ENCODE measurements at places on chromosomes 3 and 15. TPM values are rescaled to one million over a fixed set of nuclear protein-coding genes. Genes with fewer than 3 reads are reported as not detected.

DNA sequence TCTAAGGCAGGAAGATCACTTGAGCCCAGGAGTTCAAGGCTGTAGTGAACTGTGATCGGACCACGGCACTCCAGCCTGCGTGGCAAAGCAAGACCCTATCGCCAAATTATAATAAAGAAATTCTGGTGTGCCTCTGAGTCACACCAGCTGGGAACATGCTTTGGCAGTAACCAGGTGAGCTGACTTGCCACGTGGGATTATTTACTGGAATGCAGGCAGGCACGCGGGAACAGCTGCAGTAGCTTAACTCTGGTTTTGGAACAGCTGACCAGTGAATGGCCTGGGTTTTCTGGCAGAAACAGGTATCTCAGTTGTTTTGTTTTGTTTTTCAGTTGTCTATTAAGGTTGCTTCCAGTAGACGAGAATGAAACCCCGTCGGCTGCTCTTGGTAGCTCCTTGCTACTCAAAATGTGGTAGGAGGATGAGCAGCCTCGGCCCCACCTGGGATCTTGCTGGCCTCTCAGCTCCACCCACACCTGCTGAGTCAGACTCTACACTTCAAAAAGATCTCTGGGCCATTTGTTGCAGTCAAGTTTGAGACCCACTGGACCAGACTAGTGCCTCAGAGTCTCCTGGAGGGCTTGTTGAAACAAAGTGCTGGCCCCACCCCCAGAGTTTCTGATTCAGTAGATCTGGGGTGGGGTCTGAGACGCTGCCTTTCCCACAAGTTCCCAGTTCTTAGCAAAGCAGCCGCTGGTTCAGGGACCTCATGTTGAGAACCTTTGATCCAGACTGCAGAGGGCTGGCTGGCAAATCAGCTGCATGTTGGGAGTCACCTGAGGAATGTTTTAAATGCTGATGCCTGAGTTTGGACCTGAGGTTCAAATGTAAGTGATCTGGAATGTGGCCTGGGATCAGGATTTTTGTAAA lies 26.6 kb downstream of the IDH2 start:
- H3K4me1 ChIP-seq: no peaks in the 10 kb centered on the region
- H3K4me3 ChIP-seq: no peak overlapping the region
- H3K27me3 ChIP-seq: no peaks in the 10 kb centered on the region
- no peak overlapping the region for H3K27ac ChIP-seq

DNA sequence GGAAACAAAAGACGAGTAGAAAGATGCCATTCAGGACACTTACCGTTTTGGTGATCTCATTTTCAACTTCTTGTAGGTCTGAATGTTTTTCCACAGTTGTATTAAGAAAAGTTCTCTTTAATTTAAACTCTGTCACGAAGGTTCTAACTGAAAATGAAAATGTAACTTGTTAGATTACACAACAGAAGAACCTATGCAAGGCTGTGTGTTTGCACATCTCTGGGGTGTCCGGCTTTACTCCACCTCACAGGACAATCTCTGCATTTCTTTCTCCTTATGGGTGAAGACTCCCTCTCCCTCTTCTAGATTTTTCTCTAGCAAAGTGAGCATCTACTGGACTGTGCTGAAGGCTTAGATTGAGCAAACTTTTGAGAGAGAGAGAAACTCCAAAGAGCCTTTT lies 50.6 kb downstream of the HEG1 start:
- H3K27me3 ChIP-seq: no peaks in the 10 kb centered on the region
- H3K4me3 ChIP-seq: no peak overlapping the region
- no peak overlapping the region for H3K27ac ChIP-seq

GRCh38 chr15:59946084-59946483 lies 58.0 kb upstream of the FOXB1 start:
- H3K36me3 ChIP-seq: no peaks in the 10 kb centered on the region
- no peaks in the 10 kb centered on the region for H3K27me3 ChIP-seq
- no peak overlapping the region for H3K27ac ChIP-seq

DNA sequence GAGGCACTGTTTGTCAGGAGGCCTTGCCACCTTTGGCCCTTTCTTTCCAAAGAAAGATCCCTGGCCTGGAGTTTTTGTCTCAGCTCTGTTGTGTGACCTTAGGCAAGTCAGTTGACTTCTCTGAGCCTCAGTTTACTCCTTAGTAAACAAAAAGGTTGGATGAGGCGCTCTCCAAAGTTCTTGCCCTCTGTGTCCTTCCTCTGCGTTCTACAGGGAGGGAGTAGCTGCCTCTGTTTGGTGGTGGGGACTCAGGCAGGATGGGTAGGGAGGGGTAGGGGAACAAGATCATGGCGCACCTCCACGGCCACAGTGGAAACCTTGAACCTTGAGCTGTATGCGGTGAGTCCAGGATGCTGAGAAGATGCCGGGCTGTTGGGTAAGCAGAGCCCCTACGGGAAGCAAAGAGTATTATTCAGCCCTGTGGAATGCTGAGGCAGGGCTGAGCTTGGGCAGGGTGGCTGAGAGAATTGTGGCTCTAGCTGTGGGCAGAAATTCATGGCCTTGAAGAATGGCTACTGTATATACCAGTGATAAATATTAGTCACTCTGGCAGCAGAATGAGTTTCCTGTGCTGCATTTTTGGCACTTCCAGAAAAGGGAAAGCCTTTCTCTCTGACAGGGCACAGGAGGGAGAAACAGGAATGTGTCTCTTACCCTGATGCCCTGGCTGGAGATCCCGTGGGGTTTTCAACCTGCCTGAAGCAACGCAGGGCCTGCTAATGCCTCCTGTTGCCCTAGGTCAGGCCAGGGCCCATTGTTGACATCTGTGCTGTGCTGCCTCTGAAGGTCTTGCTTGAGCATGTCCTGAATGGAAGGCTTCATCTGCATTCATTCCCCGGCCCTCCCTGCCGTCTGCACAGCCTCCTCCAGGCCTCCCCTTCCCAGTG lies 39.9 kb downstream of the SMAD3 start:
- no peak overlapping the region for H3K4me3 ChIP-seq
- H3K4me1 ChIP-seq: peaks cover 74% of the 10 kb centered on the region
- peak; percentile 96 for DNase-seq
- H3K36me3 ChIP-seq: 0 out of 2 replicates have a peak, but pooled peaks cover 18% of the 10 kb centered on the region
- H3K27me3 ChIP-seq: no peaks in the 10 kb centered on the region
- H3K27ac ChIP-seq: peak overlapping the region; percentile 100

- H3K4me3 ChIP-seq: no peak overlapping the region
- H3K27me3 ChIP-seq: no peaks in the 10 kb centered on the region
- H3K27ac ChIP-seq: no peak overlapping the region
- H3K36me3 ChIP-seq: no peaks in the 10 kb centered on the region
- no peaks in the 10 kb centered on the region for H3K4me1 ChIP-seq
These were observed 27.6 kb upstream of the FAM3D start for GRCh38 chr3:58693940-58694850.

DNA sequence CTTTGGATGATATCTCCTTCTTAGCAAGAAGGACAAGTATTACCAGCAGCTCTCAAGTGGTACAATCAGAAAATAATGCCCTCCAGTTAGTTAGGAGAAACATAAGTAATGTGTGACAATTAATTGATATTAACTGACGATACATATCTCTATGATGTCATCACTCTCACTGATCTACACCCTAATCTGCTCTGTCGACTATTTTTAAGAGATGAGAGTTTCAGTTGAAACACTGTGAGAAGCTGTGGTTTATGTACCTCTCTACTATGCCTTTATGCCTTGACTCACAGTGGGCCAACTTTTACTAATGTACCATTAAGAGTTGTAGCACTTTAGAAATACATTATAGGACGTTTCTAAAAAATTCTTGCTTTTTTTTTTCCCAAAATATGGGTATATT lies 8.6 kb downstream of the CEP152 start:
- 0 out of 2 replicates have a peak, but pooled peaks cover 3% of the 10 kb centered on the region for H3K36me3 ChIP-seq
- DNase-seq: no peak
- no peak overlapping the region for H3K27ac ChIP-seq
- H3K4me3 ChIP-seq: no peak overlapping the region

GRCh38 chr3:188646592-188646991 lies 492.6 kb downstream of the LPP start:
- H3K36me3 ChIP-seq: no peaks in the 10 kb centered on the region
- DNase-seq: no peak
- H3K27ac ChIP-seq: no peak overlapping the region
- no peaks in the 10 kb centered on the region for H3K27me3 ChIP-seq
- H3K4me1 ChIP-seq: no peaks in the 10 kb centered on the region

DNA sequence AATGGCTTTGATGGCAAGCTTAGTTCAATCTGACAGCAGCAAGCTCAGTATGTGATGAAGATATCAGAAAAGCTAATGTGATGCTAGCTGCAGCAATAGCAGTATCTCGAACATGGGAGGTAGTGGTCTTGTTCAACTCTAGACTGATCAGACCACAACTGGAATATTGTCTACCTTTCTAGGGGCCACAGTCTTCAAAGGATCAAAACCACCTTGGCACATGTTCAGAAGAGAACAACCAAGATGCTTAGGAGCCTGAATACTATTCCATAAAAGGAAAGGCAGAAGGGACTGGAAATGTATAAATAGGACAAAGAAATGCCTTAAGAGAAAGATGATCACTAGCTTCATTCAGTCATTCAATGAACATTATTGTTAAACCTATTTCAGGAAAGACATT lies 2.3 kb downstream of the C3orf70 start:
- no peak overlapping the region for H3K27ac ChIP-seq
- no peaks in the 10 kb centered on the region for H3K36me3 ChIP-seq
- no peak overlapping the region for H3K4me3 ChIP-seq
- H3K4me1 ChIP-seq: no peaks in the 10 kb centered on the region

DNA sequence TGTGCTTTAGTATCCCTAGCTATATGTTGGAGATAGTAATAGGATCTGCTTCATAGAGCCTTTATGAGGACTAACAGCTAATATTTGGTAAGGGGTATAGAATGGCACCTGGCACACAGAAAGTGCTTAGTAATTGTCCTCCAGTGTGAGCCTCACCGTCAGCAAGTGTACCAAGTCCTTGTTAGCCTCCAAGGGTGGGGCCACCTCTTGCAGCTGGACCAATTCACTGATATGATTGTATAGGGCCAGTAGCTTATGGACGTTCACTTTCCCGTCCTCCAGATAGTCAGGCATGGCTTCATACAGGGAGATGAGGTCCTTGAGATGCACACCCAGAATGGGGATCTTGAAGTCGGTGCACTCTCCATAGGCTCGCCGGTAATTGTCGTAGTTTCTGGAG lies 53.6 kb downstream of the FAM98B start:
- H3K36me3 ChIP-seq: no peaks in the 10 kb centered on the region
- no peaks in the 10 kb centered on the region for H3K27me3 ChIP-seq
- DNase-seq: no peak

GRCh38 chr15:77225646-77226045 lies 154.7 kb upstream of the TSPAN3 start:
- H3K4me1 ChIP-seq: no peaks in the 10 kb centered on the region
- no peak overlapping the region for H3K4me3 ChIP-seq
- no peaks in the 10 kb centered on the region for H3K36me3 ChIP-seq
- DNase-seq: no peak
- no peak overlapping the region for H3K27ac ChIP-seq

- no peak overlapping the region for H3K4me3 ChIP-seq
- H3K4me1 ChIP-seq: no peaks in the 10 kb centered on the region
These were observed 1278.0 kb downstream of the OTOL1 start for GRCh38 chr3:162774613-162775100.

DNA sequence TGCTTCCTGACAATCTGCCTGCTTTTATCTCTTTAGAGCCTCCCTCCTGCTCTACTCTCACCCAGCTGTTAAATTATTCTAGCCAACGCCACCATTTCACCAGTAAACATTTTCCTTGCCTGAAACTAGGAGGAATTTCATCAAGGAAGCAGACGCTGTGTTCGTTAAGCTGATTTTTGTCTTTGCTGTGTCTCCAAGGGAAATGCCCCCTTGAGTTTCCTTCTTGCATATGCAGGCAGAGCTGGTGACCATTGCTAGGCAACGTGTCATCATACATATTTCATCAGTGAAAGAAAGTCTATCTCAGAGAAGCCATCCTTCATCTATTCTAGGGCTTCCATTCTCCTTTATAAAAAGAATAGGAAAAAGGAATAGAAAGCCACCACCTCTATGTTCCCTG lies 87.0 kb upstream of the ST8SIA2 start:
- H3K27ac ChIP-seq: no peak overlapping the region
- no peaks in the 10 kb centered on the region for H3K4me1 ChIP-seq
- no peaks in the 10 kb centered on the region for H3K36me3 ChIP-seq

DNA sequence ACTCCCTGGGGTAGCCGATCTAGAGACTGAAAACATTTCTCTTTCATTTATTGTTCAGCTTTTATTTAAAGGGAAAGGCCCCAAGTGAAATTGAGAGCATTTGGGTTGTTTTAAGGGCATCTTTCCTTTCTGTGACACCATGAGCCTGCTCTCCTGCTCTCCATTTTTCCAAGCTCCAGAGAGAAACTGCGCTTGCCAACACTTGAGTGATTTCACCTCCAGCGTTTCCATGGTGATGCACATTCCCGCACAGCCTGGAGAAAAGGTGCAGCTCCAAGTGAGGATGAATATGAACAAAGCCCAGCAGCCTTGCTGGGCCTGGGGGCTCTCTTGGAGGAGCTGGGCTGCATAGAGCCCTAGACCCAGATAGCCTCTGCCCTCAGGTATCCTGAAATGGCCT lies 159.2 kb upstream of the PPP2R3A start:
- no peak overlapping the region for H3K27ac ChIP-seq
- peaks cover 43% of the 10 kb centered on the region for H3K27me3 ChIP-seq
- DNase-seq: no peak
- no peak overlapping the region for H3K4me3 ChIP-seq
- no peaks in the 10 kb centered on the region for H3K4me1 ChIP-seq
- H3K36me3 ChIP-seq: no peaks in the 10 kb centered on the region

GRCh38 chr3:30332196-30333021 lies 274.0 kb upstream of the TGFBR2 start:
- H3K27ac ChIP-seq: 0 out of 2 replicates have a peak overlapping the region, but pooled peaks have one; percentile 23
- no peaks in the 10 kb centered on the region for H3K36me3 ChIP-seq
- H3K27me3 ChIP-seq: no peaks in the 10 kb centered on the region
- peak; percentile 52 for DNase-seq
- H3K4me1 ChIP-seq: peaks cover 12% of the 10 kb centered on the region

DNA sequence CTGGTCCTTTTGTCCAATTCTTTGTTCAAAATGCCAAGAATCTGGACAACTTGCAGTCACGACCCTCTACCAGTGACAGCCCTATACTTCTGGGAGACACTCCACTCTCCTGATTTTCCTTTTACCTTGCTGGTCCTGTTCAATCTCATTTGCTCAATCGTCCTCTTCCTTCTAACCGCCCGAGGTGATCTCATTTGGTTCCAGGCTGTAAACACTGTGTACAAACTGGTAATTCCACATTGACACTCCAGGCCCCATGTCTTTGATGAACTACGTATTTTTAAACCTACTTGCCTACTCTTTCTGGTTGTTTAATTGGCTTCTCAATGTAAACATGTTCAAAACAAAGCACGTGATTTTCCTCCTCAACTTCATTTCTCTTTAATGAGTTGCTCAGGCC lies 23.7 kb upstream of the C3orf49 start:
- no peaks in the 10 kb centered on the region for H3K36me3 ChIP-seq
- H3K4me1 ChIP-seq: peaks cover 12% of the 10 kb centered on the region
- no peaks in the 10 kb centered on the region for H3K27me3 ChIP-seq
- H3K27ac ChIP-seq: no peak overlapping the region

- no peaks in the 10 kb centered on the region for H3K4me1 ChIP-seq
- no peak for DNase-seq
- H3K4me3 ChIP-seq: no peak overlapping the region
- H3K27me3 ChIP-seq: no peaks in the 10 kb centered on the region
- H3K27ac ChIP-seq: no peak overlapping the region
These were observed 48.7 kb upstream of the RYK start for GRCh38 chr3:134299185-134299887.

Gene NR2E3
- 2.1 TPM for total RNA-seq

Gene ST3GAL6
- 5.4 TPM for total RNA-seq

Gene SNX22
- total RNA-seq: 0.33 TPM

Gene PEX11A
- 12.8 TPM for total RNA-seq

Gene SLCO2A1
- 0.70 TPM for total RNA-seq

Gene SECISBP2L
- total RNA-seq: 33.2 TPM

Gene SNTN
- total RNA-seq: not detected

Gene CASR
- not detected for total RNA-seq

Gene AP3B2
- total RNA-seq: not detected

Data from PC-9 (cell line).